ENCODE measurements at places on chromosomes 16 and 17.

- DNase-seq = no peak
Observed at GRCh38 chr17:1040216-1040600, 43.3 kb downstream of the TIMM22 start.

DNA sequence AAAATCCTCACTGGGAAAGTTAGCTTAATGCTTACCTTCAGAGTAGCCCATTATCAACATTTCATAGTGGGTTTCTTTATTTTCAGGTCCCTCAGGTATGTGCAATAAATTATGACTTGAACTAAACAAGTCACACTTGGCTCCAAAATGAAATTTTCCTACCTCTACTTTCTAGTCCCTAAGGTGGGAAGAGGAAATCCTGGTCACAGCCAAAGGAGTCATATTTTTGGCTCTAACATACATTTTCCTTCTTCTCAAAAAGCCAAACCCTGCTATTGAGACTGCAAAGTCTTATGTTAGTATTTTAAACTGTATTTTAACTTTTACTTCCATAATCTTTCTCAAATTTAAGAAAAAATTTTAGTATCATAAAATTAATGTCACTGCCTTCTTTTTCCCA lies 128.9 kb downstream of the BRIP1 start:
- no peak for DNase-seq

DNA sequence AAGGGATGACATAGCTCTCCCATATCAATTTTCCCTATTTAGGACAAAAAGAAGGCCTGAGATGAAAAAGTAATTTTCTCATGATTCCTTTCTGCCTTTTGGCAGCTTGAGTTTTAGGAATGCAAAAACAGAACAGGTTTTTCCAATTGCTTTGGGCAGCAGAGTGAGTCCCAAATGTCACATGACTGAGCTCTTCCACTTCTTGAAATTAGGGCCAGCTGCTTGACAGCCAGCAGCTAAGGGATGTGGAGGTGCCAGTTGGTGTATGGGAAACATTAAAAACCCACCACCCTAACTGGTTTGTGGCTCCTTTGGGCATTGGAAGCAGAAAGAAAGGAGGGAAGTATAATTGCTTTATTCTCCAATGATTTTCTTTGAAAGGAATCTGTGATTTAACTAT lies 133.8 kb upstream of the FAM20A start:
- no peak for DNase-seq

GRCh38 chr16:87855852-87856715 lies 13.2 kb downstream of the SLC7A5 start:
- no peak for DNase-seq

GRCh38 chr16:73956587-73957494 lies 339.8 kb upstream of the PSMD7 start:
- no peak for DNase-seq
